ENCODE measurements at places on chromosomes 12 and 14. TPM values are rescaled to one million over a fixed set of nuclear protein-coding genes. Genes with fewer than 3 reads are reported as not detected.

DNA sequence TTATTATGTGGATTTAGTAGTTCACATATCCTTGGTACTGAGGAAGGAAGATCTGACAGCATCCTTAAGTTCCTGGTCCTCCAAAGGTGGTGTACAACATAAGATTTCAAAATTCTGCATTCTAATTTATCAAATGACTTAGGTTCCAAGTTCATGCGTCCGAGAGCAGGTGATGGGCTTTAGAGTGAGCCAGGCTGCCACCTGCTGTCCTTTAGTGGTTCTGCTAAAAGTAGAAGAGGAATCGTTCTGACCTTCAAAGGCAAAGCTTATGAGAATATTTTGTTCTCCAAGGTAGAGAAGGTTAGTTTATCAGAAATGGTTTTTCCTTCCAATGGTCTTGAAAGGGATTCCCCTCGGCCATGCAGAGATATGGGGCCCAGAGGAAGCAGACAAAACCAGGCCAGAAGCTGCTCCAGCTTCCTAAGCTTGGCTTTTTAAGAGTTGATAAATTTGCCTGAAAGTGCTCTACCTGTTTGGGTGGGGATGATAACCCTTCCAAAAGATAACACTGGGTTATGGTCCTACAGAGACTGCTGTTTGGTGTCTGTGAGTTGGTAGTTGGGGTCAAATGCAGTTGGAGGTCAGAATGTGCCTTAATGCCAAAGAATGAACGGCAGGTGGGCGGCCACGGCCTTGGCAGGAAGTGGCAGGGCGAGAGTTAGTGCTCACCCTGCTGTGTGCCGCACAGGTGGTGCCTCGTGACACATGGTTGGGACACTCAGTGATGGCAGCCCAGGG lies 29.1 kb upstream of the LRTM2 start:
- peak; percentile 63 for DNase-seq

The SLC5A8 gene
- not detected for total RNA-seq

The ARHGDIB gene
- 0.59 TPM for total RNA-seq

DNA sequence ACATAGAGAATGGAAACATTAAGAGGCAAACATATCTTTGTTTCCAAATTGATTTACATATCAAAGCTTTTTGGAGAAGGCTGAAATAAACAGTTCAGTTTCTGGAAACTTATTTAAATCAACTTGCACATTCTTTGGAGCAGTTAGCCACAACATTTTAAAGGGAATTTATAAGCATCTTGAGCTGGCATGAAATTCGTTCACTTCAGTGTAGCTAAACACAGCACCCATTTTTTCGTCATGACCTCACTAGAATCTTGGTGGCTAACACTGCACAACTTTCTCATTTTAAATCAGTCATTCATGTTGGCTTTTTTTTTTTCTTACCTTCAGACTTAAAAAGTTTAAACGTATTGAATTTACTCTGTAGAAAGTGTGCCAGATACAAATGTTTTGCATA lies 1139.9 kb upstream of the FLRT2 start:
- no peak for DNase-seq

DNA sequence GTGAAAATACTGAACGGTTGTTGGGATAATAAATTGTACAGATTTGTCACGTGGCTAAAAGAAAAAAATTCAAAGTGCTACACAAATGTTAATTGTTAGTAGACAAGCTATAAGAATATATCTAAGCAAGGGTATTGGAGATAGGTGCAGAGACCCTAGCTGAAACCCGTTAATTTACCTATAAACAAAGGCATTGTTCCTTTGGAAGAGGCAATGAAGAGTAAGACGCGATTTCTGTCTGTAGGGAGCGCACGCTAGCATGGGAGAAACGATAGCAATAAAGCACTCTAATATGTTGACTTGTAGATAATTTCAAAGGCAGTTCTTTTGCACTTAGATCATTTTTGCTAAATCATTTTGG lies 565 bp downstream of the CCDC77 start:
- DNase-seq = peak; percentile 29

The SLC7A8 gene
- total RNA-seq = 15.9 TPM

DNA sequence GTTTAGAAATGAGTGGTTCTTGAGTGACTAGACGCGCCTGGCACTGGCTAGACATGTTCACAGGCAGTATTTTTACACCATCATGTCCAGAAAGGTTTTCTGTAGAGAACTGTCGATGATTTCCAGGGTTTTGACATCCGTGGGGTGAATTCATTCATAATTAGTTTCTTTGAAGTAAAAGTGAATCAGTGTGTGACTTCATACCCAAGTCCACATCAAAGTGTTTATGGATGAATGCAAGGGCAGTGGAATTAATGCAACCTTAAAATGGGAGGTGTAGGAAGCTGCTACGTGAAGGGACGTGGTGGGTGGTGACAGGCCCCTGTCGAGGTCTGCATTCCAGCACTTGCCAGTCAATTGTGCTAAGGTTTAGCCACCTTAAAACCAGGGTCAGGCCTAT lies 38.4 kb upstream of the ELK3 start:
- DNase-seq = no peak

GRCh38 chr12:128798571-128799341 lies 25.0 kb downstream of the SLC15A4 start:
- no peak for DNase-seq

The KTN1 gene
- total RNA-seq = 148 TPM

DNA sequence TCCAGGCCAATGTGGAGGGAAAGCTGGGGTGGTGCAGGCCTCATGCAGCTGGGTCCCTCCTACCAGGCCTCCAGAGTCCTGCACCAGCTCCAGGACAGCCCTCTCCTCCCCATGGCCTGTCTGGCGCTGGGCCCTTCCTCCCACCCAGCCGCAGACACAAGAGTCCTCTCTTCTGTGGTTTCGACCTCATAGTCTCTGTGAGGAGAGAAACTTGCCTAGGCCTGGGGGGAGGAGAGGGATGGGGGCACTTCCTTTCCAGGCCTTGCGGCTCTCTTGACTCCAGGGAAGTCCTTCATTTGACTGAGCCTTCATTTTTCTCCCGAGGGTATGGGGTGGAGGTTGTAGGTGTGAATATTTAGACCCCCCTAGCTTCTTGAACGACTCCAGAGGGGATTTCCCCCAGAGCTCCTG lies 2.3 kb downstream of the MMP14 start:
- peak; percentile 61 for DNase-seq

GRCh38 chr12:61781021-61781581 lies 479.1 kb upstream of the USP15 start:
- DNase-seq = no peak

GRCh38 chr14:75486318-75486717 lies 36.0 kb upstream of the BATF start:
- no peak for DNase-seq

DNA sequence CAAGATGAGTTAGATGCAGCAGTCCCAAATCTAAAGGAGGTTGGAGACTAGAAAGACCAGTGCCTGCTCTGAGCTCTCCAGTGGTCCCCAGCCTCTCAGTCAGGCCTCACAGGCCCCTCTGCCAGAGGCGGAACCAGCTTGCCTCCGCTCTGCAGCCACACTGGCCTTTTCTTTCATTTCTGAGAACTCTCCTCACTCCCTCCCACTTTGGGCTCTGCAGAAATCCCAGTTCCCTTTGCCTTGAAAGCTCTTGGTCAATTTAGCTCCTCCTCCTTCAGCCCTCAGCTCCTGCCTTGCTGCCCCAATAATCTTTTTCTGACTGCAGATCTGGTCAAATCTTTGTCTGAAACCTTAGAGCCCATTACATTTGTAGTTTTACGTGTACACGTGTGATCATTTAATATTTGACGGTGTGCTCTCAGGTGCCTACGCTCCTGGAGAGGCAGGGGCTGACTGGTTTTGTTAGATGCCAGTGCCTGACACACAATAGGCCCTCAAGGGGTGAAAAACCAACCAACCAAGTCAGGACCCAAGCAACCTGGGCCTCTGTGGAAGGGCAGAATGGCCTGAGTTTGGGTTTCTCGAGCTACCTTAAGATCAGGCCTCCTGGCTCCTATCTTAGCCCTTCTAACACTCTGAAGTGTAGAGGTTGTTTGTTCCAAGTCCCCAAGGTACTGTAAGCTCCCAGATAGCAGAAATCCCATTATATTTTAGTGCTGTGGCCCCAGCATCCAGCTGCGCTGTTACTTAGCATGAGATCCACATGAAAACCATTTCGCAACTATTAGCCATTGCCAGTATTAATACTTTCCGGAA lies 1.1 kb upstream of the NUDT4 start:
- no peak for DNase-seq

GRCh38 chr14:37090026-37090425 lies 82.4 kb downstream of the SLC25A21 start:
- DNase-seq = no peak

DNA sequence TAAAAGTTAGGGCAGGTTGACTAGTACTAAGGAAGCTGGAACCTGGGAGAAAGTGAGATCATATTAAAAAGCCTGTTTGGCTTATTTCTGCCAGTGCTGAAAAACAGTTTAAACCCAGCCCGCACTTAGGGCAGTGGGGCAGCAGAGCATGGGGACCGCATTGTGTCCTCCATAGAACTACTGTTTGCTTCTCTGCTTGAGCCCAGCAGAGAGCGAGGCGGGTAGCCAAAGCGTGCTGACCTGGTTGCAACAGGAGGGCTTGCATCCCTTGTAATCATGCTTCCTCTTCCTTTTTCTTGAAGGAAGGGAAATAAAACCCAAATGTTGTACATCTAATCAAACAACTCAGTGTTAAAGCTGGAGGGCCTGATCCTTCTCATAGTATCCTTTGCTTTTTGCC lies 82.5 kb upstream of the HOXC13 start:
- no peak for DNase-seq

GRCh38 chr12:81084811-81085350 lies 7.0 kb downstream of the ACSS3 start:
- DNase-seq = no peak

The ASIC1 gene
- total RNA-seq = 2.0 TPM

- DNase-seq = no peak
These were observed 284.6 kb upstream of the SEL1L start for GRCh38 chr14:81818271-81818670.

GRCh38 chr14:106442857-106443256 lies 916.5 kb downstream of the TMEM121 start:
- no peak for DNase-seq

The KCNC2 gene
- not detected for total RNA-seq

The ADCY6 gene
- 29.8 TPM for total RNA-seq

- no peak for DNase-seq
These were observed at the start of gene UNC79 for GRCh38 chr14:93430315-93431035. UNC79 (plus strand) TSS chr14:93430939; CDS start chr14:93431030, 91 bp downstream.

The COA8 gene
- total RNA-seq = 46.1 TPM

The DDN gene
- 0.18 TPM for total RNA-seq

GRCh38 chr12:57617942-57618341 lies 6.7 kb downstream of the ARHGEF25 start:
- no peak for DNase-seq

The PZP gene
- total RNA-seq = not detected

The CHST11 gene
- 1.8 TPM for total RNA-seq

The SMCO2 gene
- not detected for total RNA-seq

- no peak for DNase-seq
These were observed 557 bp downstream of the COPS7A start for GRCh38 chr12:6724409-6724797.

DNA sequence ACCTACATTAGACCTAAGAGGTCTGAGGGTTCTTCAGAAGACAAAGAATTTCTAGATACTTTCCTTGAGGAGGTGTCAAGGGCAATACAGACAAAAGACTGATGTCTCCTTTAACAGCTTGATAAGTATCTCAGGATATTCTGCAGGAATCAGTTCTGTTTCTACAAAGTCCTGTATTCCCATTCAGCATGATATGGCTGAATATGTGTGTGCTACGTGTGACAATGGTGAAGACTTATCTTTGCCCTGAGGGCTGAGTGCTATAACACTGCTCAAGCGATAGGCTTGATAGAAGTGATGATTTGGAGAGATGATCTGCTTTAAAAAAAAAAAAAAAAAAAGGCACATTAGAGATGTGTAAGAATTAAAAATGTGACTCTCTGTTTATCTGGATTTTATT lies 429.7 kb downstream of the EGLN3 start:
- no peak for DNase-seq

GRCh38 chr12:94561943-94562411 lies 88.4 kb downstream of the TMCC3 start:
- peak; percentile 2 for DNase-seq

The TAS2R43 gene
- not detected for total RNA-seq

DNA sequence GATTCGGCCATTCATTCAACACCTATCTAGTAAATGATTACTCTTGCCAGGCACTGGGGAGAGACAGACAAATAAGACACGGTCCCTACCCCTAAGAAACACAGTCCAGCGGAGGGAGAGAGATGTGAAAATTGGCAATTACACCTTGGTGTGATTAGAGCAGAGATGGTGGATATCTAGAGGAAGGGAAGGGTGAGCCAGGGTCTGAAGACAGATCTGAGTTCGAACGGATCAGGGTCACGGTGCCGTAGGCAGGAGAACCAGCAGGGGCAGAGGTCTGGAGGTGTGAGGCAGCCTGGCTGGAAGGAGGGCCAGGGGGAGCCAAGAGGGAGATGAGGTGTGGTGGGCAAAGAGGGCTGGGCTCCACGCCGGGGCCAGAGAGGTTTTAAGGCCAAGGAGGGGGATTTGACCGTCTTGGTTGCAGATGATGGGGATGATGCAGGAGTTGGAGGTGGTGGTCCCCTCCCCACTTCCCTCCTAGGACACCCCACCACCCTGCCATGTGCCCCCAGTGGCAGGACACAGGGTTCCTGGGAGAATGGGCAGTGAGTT lies 27.1 kb downstream of the FAM222A start:
- DNase-seq = no peak

GRCh38 chr12:121241156-121241970 lies 31.4 kb downstream of the P2RX4 start:
- no peak for DNase-seq

- DNase-seq = peak; percentile 11
These were observed 30.5 kb downstream of the EP400 start for GRCh38 chr12:131980263-131980662.

GRCh38 chr14:66378712-66379505 lies 107.3 kb upstream of the CCDC196 start:
- no peak for DNase-seq

The COX8C gene
- not detected for total RNA-seq

All from HFFc6 (cell line).